ENCODE measurements at places on chromosomes 2 and 18.

- DNase-seq, result no peak
Measured at GRCh38 chr2:179849719-179850118, 11.7 kb downstream of the ZNF385B start.

DNA sequence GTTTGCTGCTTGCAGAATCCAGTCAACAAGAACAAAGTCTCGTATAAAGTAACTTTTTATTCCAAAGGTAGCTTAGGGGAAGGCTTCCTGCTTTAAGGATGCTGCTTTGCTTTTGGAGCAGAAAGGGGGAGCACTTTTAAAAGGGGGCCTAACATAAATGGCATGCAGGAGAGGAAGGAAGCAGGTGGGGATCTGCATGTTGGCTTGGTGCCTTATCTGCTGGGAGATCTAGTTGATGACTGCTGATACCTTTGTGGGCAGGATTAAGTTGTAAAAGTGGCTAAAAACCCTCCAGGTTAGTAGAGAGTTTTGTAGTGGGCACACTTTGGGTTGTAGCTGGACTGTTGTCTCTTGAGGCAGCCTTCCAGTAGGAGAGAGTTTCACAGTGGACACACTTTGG, 22.5 kb downstream of the UBR3 start:
- DNase-seq, result no peak

DNA sequence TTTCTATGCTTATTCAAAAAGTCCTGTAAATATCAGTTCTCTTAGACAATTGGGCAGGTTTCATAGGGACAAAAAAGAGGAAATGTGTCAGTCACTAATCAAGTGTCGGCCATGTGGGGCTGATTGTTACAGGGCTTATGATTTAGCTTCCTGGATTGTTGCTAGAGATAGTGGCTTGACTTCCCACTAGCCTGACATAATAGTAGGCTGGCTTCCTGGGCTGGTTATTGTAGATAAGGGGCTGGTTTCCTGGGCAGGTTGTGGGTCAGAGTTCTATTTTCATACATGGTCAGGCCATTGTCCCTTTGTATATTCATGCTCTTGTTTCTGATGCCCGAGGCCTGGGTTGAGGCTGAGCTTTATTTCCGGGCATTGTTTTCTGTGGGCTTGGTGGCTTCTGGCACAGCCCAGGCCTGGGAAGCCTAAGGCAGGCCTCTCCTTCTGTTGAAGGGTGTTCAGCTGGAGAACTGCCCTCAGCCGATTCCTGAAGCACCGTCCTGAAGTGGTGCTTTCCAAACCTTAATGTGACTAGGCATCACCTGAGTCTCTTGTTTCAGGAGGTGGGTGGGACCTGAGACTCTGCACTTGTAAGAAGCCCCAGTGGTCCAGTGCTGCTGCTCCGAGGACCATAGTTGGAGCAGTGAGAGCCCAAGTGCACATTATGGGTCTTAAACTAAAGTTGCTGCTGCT, 37.0 kb downstream of the CD8B2 start:
- no peak for DNase-seq

DNA sequence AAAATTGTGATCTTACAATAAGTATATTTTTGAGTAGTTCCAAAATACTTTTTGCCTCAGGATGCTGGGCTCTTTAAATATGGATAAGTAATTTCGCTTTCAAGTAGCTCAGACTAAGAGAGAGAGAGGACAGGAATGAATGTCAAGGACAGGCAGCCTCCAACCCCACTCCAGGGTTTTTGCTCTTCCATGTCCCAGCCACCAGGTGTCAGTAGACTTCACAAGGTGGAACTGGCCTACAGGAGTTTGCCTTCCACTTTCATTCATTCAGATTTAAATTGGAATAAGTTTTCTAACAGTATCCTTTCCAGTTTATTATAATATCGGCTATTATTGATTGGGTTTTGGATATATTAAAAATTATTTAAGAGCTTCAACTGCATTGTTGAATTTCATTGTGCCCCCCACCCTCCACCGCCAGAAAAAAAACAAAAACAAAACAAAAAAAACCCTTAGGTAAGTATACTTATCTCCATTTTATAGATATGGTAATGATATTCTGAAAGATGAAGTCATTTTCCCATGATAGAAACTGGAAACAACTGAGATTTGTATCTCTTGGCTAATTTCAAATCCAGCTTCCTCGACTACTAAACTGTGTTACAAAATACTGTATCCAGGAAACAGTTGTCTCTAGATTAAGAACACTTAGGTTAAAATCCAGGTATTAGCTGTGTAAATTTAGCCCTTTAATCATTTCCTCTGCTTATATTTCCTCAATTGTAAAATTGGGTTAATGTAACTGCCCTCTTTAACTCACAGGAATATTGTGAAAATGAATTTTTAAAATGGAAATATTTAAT, 793.1 kb downstream of the ERBB4 start:
- DNase-seq, result peak; percentile 33

GRCh38 chr2:51720826-51721225, 688.9 kb upstream of the NRXN1 start:
- DNase-seq, result no peak

DNA sequence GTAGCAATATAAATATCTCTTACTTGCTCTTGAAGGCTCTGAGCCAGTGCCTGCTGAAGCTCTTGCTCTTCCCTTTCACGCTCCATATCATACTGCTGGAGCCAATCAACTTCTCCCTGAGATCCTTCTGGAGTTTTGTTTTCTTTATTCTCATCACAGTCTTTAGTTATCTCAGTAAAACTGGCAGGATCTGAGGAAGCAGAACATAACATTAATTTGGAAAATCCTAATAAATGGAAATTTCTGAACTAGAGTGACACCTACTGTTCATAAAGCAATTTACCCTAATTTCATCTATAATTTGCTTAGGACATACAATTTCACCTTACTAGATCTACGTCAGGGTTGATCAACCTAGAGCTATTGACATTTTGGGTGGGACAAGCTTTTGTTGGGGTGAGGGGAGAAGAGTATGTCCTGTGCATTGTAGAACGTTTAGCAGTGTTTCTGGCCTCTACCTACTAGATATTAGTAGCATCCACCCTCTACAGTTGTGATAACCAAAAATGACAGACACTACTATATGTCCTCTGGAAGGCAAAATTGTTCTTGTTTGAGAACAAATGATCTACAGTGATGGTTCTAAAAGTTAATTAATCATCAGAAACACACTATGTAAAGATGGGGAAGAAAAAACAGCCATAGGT, 47.2 kb downstream of the VIL1 start:
- DNase-seq, result no peak

- DNase-seq, result no peak
Measured at GRCh38 chr2:24659862-24660261, 133.3 kb downstream of the PTRHD1 start.

DNA sequence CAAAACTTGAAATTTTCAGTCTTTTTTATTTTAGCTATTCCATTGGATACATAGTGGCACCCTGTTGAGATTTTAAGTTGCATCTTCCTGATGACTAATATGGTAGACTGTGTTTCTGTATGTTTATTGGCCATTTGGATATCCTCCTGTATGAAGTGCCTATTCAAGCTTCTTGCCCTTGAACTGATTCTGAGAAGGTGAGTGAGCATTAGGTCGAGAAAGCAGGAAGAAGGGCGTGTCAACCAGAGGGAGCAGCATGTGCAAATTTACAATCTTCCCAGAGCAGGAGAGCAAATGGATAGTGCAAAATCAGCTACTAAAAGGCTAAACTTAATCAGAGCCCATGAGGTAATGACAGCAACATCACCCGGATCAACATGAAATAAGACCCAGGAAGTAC, 8.6 kb downstream of the INPP1 start:
- no peak for DNase-seq

- DNase-seq, result no peak
Measured at GRCh38 chr18:40431071-40431985, 1523.7 kb upstream of the PIK3C3 start.

DNA sequence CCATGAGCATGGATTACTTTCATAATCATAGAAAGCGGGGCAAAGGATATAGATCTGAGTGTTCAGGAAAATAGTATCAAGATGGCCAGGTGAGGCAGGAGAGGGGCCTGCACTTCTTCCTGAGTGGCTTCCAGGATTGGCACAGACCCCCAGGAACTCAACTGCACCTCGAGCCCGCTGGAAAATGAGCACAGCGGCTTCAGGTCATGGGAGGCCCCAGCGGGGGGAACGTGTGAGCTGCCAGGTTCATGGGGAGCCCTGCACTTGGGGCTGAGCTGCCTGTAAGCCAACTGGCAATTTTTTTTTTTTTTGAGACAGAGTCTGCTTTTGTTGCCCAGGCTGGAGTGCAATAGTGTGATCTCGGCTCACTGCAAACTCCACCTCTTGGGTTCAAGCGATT, 81.5 kb upstream of the ODC1 start:
- DNase-seq, result no peak

DNA sequence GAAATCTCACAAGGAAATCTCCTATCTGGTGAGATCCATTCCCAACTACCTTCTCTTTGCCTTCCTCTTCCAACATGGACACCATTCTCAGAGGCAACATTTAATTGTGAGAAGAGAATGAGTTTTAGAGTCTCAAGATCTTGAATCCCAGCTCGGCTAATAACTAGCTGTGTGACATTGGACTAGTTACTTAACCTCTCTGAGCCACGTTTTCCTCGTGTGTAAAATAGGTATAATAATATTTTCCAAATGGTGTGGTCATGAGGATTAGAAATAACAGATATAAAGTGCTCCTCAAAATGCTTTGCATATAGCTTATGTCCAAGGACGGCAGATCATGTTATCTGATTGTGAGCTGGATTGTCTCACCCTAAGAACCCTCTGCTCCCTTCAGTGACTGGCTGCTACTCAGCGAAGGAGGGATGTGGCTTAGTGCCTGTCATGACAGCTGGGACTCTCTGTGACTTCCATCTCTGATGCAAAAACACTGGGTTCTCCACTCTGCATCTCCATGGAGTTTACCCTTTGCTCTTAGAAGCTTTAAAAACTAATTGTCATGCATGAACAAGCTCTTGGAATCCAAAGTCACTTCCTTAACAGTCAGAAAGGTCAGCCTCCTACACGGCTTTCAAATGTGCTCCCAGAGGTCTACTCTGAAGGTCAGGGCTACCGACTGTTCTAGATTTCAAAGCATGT, 38.4 kb upstream of the MRPL19 start:
- no peak for DNase-seq

GRCh38 chr2:178306352-178307073, 112.2 kb downstream of the OSBPL6 start:
- DNase-seq, result no peak

- peak; percentile 58 for DNase-seq
Measured at GRCh38 chr2:37156857-37157714, at the start of gene EIF2AK2. EIF2AK2 (minus strand) TSS chr2:37156980; CDS start chr2:37147806, 9,174 bp downstream.

DNA sequence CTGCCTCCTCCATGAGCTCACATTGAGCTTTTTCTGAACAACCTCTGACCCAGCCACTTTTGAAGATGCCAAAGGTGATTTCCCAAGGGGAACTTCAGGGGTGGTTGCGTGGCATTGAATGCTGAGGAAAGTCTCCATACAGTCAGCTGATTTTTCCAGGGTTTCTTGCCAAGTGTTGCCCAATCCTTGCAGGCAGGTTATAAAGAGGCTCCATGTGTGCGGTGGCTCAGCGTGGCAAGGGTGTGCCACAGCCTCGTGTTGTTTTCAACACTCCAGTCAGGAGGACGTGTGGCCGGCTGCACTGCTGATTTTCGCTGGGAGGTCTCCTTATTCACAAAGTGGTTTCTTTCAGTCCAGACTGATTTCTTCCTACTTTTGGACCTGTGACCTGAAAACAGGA, 81.4 kb upstream of the GATA6 start:
- DNase-seq, result no peak

DNA sequence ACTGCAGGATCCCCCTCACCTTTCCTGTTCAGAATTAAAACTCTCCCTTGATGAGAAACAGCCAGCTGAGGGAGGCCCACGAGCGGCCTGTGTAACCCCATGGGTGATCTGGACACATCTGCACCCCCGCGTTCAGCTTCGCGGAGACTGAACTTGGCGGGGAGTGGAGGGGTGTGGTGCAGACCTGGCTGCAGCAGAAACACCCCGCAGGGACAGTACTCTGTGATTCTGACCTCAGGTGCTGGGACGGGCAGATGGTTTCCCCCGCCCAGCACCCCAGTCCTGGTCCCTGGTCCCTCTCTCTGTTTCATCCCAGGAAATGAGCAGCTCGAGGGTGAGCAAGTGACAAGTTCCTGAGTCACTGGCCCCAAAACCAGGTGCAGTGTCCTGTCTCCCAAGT, 41.2 kb downstream of the GBX2 start:
- no peak for DNase-seq

GRCh38 chr18:47800248-47800647, 130.2 kb downstream of the SMAD2 start:
- no peak for DNase-seq

GRCh38 chr2:38152035-38152434, 76.1 kb upstream of the CYP1B1 start:
- DNase-seq, result no peak

- DNase-seq, result no peak
Measured at GRCh38 chr2:218093879-218094278, 24.8 kb downstream of the RUFY4 start.

DNA sequence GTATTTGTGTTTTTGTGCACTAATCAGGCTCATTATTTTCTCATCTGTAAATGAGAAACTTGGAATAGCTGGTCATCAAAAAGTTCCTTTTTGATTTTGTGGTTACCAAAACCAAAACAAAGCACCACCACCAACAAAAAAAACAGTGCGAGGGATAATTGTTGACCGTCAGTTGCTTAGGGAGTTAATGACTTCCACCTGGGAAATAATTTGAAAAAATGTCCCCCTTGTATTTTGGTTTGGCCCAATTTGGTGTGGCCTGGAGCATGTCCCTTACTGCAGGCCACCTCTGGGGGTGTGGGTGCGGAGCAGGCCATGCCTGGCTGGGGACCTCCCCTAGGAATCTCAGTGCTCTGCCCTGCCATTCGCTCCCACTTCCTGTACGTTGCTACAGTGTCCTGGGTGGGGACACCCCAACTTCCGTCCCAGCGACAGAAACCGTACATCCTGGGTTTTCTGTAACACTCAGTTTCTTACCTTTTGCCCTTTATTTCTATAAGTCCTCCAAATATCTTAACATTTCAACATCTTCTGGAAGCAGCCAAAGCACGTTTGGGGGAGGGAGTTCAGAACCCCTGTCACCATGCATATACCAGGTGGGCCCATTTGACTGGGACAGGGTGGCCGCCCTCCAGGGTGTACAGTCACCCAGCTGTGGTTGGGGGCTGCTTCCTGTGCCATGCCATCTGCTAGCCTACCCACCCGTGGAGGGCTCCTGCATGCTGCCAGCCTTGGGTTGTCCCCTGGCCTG, 31.3 kb downstream of the NCK2 start:
- DNase-seq, result no peak

- no peak for DNase-seq
Measured at GRCh38 chr2:119223521-119224390, at the start of gene STEAP3. STEAP3 (plus strand) TSS chr2:119223834; CDS start chr2:119231013, 7,179 bp downstream.

DNA sequence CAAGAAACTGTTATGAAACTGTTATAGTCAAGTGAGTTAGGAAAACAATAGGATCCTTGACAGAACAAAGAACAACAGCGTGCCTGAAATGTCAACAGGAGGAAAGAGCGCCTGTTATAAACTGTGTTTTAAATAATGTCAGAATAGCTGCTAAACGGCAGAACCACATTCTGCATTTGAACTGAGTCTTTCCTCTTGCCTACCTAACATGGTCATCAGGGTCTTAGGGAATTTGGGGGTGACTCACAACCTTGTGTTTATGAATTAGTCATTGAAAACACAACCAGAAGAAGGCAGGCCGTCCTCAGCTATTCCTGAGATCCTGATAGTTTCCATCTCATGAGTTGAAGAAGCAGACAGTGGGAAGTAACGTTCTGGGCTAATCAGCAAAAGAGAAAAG, 222.0 kb upstream of the FN1 start:
- DNase-seq, result no peak
